CD4-positive, CD25-positive, alpha-beta regulatory T cell (primary cell): ENCODE measurements at places on chromosomes 13 and 19. TPM values are rescaled to one million over a fixed set of nuclear protein-coding genes. Genes with fewer than 3 reads are reported as not detected.

C1QTNF9 gene
- 0.20 TPM for total RNA-seq

ZNF223 gene
- 1.4 TPM for total RNA-seq

LILRA1 gene
- not detected for total RNA-seq

NOTCH3 gene
- total RNA-seq: not detected

TEX29 gene
- not detected for total RNA-seq

PEX11G gene
- not detected for total RNA-seq

LHFPL6 gene
- total RNA-seq: not detected

CGB7 gene
- total RNA-seq: not detected

RDH8 gene
- not detected for total RNA-seq

ICAM5 gene
- total RNA-seq: 0.20 TPM

DNASE2 gene
- 20.2 TPM for total RNA-seq

ATP11A gene
- total RNA-seq: 75.7 TPM

UNC13A gene
- not detected for total RNA-seq

BEST2 gene
- not detected for total RNA-seq

CCDC122 gene
- total RNA-seq: 1.5 TPM

SMAD9 gene
- total RNA-seq: 0.15 TPM

DNA sequence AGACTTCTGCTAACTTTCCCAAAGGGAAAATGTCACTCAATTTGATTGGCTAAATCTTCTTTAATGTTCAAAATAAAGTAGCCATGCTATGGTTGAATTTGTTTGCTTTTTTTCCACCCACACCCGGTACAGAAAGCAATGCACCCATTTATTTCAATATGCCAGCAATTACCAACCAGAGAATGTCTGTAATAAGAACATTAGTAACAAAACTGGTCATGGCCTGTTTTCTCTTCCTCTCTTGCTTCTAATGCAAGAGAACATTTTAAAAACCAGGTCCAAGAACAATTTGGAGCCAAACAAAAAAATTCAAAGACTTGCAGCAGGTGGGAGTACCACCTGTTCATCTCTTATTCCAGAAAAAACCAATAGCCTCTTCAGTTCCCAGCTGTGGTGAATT lies 1108.8 kb upstream of the PCDH20 start:
- H3K4me1 ChIP-seq: no peaks in the 10 kb centered on the region
- no peak overlapping the region for H3K27ac ChIP-seq
- H3K36me3 ChIP-seq: no peaks in the 10 kb centered on the region
- no peak for DNase-seq

DNA sequence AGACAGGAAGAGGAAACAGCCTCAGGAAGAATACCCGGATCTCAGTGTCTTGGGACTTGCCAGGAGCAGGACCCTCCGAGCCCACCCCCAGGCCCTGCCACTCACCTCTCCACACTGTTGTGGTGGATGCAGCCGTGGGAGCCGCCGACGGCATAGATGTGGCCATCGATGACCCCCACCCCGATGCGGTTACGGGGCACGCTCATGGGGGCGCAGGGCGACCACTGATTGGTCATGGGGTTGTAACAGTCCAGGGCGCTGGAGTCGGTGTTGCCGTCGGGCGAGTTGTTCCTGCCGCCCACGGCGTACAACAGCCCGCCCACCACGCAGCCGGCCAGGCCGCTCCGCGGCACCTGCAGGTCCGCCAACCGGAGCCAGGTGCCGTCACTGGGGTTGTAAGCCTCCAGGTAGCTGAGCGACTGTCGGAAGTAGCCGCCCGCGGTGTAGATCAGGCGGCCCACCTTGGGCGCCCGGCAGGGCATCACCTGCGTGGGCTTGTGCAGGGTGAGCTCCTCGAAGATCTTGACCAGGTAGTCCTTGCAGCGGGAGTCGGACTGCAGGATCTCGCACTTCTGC lies 11.6 kb downstream of the KEAP1 start:
- no peaks in the 10 kb centered on the region for H3K4me1 ChIP-seq
- H3K27ac ChIP-seq: no peak overlapping the region
- peaks cover 41% of the 10 kb centered on the region for H3K36me3 ChIP-seq
- no peak for DNase-seq

DNA sequence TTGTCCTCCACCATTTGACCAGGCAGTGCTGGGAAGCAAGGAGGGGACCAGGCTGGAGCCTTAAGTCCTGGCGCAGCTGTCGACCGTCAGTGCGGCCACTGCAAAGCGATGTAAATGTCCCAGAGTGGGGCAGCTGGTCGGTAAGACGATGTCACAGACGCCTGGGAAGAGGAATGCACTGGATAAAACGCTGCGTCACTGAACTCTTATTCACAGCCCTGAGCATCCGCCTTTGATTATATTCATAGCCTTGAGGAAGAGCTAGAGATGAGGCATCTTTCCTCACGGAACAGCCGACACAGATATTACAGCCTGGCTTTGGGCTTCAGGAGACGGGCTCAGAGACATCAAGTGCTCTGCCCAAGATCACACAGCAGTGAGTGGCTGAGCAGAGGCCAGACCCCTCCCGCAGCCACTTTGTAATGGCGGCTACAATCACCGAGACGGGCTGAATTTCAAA lies 17.6 kb upstream of the TUBGCP3 start:
- peaks cover 5% of the 10 kb centered on the region for H3K27me3 ChIP-seq
- H3K4me1 ChIP-seq: peaks cover 10% of the 10 kb centered on the region
- H3K27ac ChIP-seq: no peak overlapping the region
- H3K4me3 ChIP-seq: peak overlapping the region; percentile 86

DNA sequence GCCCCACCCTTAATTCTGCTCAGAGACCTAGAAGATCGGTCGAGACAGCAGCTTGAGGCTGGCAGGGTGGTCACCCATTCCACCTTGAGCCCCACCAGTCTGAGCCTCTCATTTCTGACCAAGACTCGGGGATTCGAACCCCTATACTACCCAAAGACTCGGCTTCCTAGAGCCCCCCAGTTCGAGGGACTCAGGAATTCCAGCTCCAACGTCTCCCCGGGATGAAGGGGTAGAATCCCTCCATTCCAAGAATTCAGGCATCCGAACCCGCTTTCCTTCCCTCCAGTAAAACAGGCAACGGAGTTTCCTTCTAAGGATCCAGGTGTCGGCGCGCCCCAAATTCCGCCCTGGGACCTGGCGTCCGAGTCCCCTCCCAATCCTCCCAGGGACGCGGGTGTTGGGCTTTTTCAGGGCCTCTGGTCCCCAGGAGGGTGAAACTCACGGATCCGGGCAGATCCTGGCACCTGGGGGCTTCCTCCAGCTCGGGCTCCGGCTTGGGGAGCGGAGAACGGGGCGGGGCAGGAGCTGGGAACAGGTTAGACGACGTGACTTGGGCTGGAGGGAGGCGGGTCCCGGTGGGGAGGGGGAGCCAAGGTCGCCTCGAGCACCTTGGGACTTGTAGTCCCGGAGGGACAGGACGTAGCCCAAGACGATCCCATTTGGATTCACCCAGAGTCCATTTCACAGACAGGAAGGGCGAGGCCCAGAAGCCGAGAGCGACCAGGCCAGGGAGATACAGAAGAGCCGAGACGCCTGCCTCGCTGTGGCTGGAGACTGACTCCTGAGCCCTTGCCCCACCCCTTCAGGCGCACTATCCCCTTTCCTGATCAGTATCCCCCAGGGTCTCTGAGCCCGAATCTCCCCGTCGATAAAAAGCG lies at the start of gene PPP1R13L:
PPP1R13L (minus strand) TSS at position 513 of the 878 bp plus-strand sequence. CDS start 6,751 bp downstream, outside the sequence.
- H3K4me3 ChIP-seq: peak within 1 kb of the TSS; percentile 79
- no peaks in the 10 kb centered on the region for H3K36me3 ChIP-seq
- H3K27ac ChIP-seq: peak within 1 kb of the TSS; percentile 78

DNA sequence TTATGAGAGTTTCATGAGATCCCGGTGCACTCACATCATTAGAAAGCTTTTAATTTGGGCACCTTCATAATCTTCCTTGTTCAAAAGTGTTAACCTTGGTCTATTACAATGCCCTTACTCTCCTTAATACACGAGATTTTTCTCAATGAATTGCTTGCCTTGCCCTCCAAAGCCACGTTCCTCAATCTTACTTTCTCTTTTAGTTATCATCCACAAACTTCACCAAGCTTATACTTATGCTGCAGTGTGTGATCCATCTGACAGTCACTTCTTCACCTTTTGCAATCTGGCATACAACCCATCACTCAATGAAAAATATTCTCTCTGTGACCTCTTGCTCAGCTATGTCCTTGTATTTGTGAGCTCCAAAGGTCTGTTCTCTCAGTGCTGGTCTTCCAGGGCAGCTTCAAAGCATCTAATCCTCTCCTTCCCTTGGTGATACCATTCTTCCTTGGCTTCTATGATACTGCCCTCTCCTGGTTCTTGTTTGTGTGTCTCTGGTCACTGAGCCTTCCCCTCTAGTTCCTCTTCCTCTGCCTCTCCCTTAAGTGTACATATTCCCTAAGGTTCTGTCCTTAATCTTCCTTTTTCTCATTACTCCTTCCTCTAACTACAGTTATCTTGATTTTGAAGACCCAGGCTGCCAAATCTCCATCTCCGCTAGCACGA lies 202.2 kb upstream of the STARD13 start:
- no peak overlapping the region for H3K27ac ChIP-seq
- no peak overlapping the region for H3K4me3 ChIP-seq
- no peaks in the 10 kb centered on the region for H3K4me1 ChIP-seq
- peaks cover 4% of the 10 kb centered on the region for H3K27me3 ChIP-seq
- DNase-seq: no peak

DNA sequence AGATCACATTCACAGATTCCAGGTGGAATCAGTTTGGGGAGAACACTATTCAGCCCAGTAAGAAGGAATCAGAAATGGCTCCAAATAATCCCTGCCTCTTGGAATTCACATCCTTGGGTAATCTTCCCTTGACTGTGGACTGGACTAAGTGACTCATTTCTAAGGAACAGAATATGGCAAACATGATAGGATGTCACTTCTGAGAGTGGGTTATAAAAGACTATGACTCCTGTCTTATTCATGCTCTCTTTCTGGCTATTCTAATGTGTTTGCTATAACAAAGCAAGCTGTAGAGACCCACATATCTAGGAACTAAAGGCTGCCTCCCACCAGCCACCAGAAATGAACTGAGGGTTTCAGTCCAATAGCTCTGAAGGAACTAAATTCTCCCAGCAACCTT lies 37.8 kb downstream of the MBD3L2B start:
- H3K4me3 ChIP-seq: no peak overlapping the region
- H3K4me1 ChIP-seq: no peaks in the 10 kb centered on the region
- H3K27ac ChIP-seq: no peak overlapping the region
- H3K36me3 ChIP-seq: no peaks in the 10 kb centered on the region
- H3K27me3 ChIP-seq: no peaks in the 10 kb centered on the region
- no peak for DNase-seq

- H3K27me3 ChIP-seq: no peaks in the 10 kb centered on the region
- no peaks in the 10 kb centered on the region for H3K4me1 ChIP-seq
- peaks cover 30% of the 10 kb centered on the region for H3K36me3 ChIP-seq
- DNase-seq: no peak
- no peak overlapping the region for H3K27ac ChIP-seq
Observed at GRCh38 chr13:60511637-60512036, 114.6 kb downstream of the TDRD3 start.

DNA sequence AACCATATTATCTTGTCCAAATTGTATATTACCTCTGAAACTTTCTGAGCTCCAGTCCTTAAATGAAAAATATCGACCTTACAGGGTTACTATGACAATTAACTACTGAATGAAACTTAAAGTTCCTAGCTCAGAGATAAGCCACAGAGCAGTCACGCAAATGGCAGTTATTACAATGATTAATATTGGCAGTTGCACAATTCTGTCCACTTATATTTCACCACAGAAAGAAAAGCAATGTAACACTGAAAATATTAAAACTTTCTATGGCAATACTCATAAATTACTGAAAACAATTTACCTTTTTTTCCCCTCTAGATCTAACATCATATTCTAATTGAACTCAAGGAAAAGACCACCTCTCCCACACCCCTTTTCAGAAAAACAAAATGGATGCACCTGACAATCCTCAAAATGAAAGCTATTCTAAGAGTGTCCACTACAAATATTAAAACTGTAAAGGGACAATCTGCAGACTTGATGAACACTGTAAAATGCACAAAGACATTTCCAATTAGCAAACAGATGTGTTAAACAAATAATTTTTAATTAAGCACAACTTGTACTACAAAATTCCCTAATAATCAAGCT lies 14.6 kb downstream of the LNX2 start:
- H3K4me3 ChIP-seq: no peak overlapping the region
- H3K36me3 ChIP-seq: no peaks in the 10 kb centered on the region
- no peaks in the 10 kb centered on the region for H3K4me1 ChIP-seq
- no peak overlapping the region for H3K27ac ChIP-seq
- H3K27me3 ChIP-seq: no peaks in the 10 kb centered on the region

- no peak for DNase-seq
- H3K27me3 ChIP-seq: no peaks in the 10 kb centered on the region
- H3K4me1 ChIP-seq: no peaks in the 10 kb centered on the region
- no peaks in the 10 kb centered on the region for H3K36me3 ChIP-seq
- H3K4me3 ChIP-seq: no peak overlapping the region
Observed at GRCh38 chr13:63208826-63209225, 1793.2 kb upstream of the PCDH20 start.

GRCh38 chr13:110015253-110015652 lies 228.9 kb upstream of the IRS2 start:
- no peaks in the 10 kb centered on the region for H3K36me3 ChIP-seq
- H3K27me3 ChIP-seq: no peaks in the 10 kb centered on the region
- no peak overlapping the region for H3K4me3 ChIP-seq
- H3K27ac ChIP-seq: no peak overlapping the region

DNA sequence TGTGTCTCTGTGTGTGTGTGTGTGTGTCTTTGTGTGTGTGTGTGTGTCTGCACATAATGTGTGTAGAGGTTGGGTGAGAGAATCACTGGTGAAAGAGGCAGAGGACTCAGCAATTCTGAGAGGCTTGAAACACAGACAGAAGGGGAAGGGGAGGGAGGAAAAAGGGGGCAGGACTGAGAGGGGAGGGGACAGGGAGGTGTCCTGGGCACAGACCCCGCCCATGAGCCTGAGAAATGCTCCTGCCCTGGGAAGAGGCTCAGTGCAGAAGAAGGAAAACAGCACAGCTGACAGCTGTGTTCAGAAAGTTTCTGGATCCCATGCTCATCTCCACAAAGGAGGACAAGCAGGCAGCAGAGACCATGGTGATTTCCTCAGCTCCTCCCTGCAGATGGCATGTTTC lies 59.1 kb upstream of the CEACAM8 start:
- H3K27me3 ChIP-seq: peaks cover 9% of the 10 kb centered on the region
- DNase-seq: no peak
- no peaks in the 10 kb centered on the region for H3K36me3 ChIP-seq
- no peak overlapping the region for H3K27ac ChIP-seq
- no peak overlapping the region for H3K4me3 ChIP-seq

GRCh38 chr13:35871561-35871960 lies 259.6 kb downstream of the DCLK1 start:
- H3K36me3 ChIP-seq: no peaks in the 10 kb centered on the region
- no peaks in the 10 kb centered on the region for H3K27me3 ChIP-seq
- no peak overlapping the region for H3K4me3 ChIP-seq
- no peak for DNase-seq

- no peaks in the 10 kb centered on the region for H3K36me3 ChIP-seq
- no peaks in the 10 kb centered on the region for H3K4me1 ChIP-seq
Observed at GRCh38 chr13:33918199-33918932, 100.4 kb downstream of the RFC3 start.

DNA sequence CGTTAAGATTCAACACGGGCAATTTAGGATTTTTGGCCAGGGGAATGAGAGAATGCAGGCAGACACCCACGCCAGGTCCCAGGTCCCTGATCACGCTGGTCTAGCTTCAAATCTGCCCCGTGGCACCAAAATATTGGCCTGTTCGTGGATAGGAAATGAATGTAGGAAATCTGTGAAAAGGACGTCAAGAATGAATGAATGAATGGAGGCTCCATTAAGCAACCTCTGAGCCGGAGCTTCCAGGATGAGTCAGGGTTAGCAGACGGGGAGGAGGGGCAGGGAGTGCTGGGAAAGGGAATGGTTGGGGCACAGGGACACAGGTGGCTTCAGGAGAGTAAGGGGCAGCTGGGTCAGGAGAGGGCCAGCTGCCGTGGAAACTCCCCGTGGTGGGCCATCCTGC lies 4.2 kb downstream of the SULT2B1 start:
- H3K4me3 ChIP-seq: no peak overlapping the region
- no peaks in the 10 kb centered on the region for H3K36me3 ChIP-seq
- H3K27me3 ChIP-seq: no peaks in the 10 kb centered on the region
- no peak for DNase-seq
- H3K27ac ChIP-seq: no peak overlapping the region
